Hematopoietic multipotent progenitor cell treated with erythropoietin and hydrocortisone succinate and interleukin-3 and kit ligand, for 15 days (in vitro differentiated cells): ENCODE measurements at places on chromosomes 4 and X.
A peak's percentile ranks its signal among the peaks of the same experiment; 100 is the strongest.

DNA sequence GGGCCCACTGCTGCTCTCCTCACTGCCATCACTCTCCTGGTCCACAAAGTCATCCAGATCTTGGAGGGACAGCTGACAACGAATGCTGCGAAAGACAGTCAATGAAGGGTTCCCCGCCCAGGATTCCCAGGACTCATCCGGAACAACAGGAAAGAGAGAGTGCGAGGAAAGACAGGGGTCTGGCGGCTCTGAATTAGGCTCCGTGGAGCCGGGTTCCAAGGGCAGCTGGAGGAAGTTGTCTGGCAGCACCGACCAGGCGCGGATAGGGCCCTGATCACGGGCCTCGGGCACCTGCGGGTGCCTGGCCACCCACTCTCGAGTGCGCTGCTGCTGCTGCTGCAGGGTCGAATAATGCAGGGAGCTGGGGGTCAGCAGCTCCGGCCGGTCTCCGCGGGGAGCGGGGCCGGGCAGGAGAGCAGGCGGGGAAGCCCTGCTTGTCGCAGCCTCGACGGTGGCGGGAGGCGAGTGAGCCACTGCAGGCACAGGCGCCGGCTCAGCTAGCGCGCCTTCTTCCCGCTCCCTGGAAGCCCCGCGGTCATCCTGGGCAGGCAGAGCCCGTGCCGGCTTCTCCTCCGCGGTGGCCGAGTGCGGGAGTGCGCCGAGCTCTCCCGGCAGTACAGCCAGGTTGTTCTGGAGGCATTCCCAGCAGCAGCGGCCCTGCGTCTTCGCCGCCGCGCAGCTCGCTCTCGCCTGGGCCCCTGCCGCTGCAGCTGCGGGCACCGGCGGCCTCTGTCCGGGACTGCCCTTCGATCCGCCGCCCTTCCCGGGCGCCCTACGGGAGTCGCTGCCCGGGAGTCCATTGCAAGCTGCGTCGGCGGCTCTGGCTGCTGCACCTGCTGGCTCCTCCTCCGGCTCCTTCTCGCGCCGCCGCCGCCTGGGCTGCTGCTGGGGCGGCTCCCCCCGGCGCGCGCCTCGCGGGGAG lies 1.1 kb downstream of the SOWAHB start:
- no peak for DNase-seq

GRCh38 chr4:129364747-129365452 lies 268.9 kb downstream of the C4orf33 start:
- no peak for DNase-seq

- DNase-seq, result no peak
These were observed 203.0 kb downstream of the MAML3 start for GRCh38 chr4:139951021-139951420.

DNA sequence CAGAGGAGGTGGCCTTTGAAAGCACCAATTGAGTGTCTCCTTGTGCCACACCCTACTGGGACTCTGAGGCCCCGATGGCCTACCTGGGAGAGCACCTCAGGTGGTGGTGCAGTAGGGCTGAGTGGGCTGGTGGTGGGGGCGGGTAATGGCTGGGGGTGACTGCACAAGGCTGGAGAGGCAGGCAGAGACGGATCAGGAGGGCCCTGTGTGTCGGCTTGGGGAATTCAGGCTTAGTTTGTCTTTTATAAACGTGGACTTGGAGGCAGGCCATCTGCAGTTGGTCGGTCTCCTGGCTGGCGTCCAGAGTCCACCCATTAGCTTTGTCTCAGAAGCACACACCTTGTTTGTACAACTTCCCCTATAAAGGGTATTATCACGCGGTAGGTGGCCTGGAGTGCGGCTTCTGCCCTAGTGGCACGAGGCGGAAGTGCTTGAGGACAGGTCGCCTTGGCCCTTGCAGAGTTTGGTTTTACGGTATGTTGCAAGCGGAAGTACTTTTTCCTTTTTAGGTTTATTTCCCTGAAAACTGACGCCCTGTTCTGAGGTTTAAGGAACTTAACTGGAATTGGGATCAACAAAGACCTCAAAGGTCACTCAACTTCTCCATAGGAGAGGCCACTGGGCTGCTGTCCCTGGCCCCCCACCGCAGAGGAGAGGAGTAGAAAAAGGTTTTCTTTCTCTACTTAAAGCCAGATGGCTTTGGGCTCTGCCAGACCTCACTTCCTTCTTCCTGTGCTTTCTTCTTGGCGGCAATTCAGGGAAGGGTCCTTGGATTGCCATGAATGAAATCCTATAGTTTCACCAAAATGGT lies 8.0 kb downstream of the TBC1D14 start:
- peak; percentile 71 for DNase-seq
